ENCODE measurements at places on chromosomes 12 and 14.
A peak's percentile ranks its signal among the peaks of the same experiment; 100 is the strongest.

GRCh38 chr14:94906577-94906976 is 136.7 kb upstream of the GSC start:
- DNase-seq, result no peak

- DNase-seq, result no peak
Observed at GRCh38 chr14:55505846-55506245, 65.4 kb upstream of the TBPL2 start.

DNA sequence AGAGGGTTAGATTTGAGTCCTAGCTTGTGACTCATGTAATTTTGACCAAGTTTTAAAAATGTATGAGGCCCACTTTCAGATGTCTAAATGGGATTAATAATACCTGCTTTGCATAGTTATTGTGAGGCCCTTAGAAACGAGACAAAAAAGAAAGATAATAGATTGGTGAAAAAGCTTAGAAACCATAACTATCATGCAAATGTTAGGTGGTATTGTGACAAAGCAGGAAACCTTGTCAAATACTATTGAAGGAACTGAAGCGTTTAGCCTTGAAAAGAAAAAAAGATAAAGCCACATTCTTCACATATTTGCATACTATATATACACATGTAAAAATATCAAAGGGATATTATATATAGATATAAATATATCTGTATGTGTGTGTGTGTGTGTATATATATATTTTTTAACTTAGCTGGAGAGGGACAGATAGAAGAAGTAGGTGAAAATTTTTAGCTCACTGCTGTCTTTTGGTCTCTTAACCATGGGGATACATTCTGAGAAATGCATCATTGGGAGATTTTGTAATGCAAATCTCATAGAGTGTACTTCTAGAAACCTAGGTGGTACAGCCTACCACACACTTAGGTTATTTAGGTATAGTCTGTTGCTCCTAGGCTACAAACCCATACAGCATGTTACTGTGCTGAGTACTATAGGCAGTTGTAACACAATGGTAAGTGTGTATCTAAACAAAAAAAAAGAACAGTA is 270.3 kb downstream of the CCDC91 start:
- DNase-seq, result no peak

DNA sequence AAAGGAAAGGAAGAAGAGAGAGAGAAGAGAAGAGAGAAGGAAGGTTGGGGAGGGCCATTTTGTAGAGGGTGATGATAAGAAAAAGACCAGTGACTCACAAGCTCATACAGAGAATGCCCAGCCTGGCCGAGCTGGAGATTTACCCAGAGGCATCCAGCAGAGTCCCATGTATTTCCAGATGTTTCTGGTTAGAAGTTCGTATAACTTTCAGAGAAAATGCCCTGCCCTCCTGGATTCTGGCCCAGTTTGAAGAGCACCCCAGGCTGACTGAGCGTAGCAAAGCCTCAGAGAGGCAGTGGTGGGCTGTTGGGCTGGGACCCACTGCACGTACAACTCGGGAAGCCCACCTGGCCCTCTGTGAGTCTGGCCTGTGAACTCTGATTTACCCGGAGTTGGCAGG is 221.8 kb downstream of the SLC41A2 start:
- DNase-seq, result no peak

DNA sequence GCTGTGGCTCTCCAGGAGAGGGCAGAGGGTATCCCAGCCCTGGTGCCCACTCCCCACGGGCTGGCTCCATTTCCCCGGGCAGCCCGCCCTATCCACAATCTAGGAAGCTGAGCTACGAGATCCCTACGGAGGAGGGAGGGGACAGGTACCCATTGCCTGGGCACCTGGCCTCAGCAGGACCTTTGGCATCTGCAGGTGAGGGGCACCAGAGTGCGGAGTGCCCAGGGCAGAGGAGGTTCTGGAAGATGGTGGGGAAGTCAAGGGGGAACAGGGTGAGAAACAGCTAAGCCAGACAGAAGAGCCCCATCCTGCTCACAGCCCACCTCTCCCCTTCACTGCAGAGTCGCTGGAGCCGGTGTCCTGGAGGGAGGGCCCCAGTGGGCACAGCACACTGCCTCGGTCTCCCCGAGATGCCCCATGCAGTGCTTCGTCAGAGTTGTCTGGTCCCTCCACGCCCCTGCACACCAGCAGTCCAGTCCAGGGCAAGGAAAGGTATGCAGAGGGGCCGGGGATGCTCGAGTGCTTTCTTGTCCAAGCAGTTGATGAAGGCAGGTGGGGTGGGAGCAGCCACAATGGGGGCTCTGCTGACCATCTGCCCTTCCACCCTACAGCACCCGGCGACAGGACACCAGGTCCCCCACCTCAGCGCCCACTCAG is 10.3 kb downstream of the TNS2 start:
- no peak for DNase-seq

GRCh38 chr12:11684811-11685210 is 35.3 kb downstream of the ETV6 start:
- no peak for DNase-seq

- DNase-seq, result no peak
Observed at GRCh38 chr12:125440399-125440798, 375.2 kb downstream of the AACS start.

DNA sequence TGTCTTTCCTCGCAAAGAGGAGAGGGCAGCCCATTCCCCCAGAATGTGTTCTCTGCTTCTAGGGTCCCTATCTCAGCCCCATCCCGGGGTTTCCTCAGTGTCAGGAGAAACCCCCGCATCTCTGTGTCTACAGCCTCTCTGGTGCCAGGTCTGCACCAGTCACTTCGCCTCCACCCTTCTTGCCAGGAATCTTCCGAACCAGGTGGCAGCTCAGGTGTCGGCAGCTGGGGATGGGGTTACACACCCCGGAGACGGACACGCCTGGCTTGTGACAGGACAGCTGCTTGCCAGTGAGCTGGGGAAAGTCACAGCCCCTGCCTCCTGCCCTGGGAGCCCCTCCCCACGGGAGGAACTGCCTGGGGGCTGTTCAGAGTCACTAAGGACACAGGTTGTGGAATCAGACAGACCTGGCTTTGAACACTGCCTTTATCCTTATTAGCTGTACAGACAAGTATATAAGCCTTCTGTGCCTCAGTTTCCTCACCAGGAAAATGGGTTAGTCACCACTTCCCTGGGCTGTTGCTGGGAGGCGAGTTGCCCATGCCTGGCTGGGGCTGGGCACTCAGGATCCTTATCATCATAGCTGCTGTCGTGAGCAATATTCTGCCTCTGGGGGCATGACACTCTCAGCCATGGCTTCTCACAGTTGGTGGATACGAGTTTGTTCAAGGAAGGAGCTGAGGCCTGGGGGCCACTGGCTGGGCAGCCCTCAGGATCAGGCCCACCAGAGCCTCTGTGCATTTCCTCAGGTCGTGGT is 10.8 kb downstream of the HIP1R start:
- DNase-seq, result peak; percentile 44

GRCh38 chr12:105229371-105229770 is 6.6 kb downstream of the APPL2 start:
- DNase-seq, result no peak

- no peak for DNase-seq
Observed at GRCh38 chr14:99179946-99180345, 92.1 kb downstream of the BCL11B start.

- DNase-seq, result no peak
Observed at GRCh38 chr12:94170690-94171594, 22.6 kb downstream of the PLXNC1 start.

- no peak for DNase-seq
Observed at GRCh38 chr12:95506707-95507523, 33.0 kb downstream of the METAP2 start.

- DNase-seq, result no peak
Observed at GRCh38 chr12:401235-402028, at the start of gene CCDC77. Gene CCDC77 (plus strand): TSS chr12:401644. CDS start chr12:409384, 7,740 bp downstream.

DNA sequence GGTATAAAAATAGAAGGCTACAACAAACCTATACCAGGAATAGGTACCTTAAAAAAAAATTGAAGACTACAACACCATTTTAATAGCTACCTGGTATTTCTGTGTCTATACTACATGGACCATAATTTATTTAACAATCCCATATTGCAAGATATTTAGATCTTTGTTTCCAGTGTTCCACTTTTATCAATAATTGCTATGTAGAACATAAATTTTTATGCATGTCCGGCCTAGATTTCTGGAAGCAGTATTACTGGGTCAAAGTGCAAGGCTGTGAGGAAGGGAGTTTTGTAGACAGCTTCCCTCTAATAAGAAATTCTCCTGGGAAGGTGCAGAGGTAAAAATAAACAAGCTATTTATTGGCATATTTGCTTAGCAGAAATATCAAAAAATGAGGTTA is 4.1 kb upstream of the DCAF11 start:
- no peak for DNase-seq

- no peak for DNase-seq
Observed at GRCh38 chr12:16475521-16475920, 128.1 kb downstream of the MGST1 start.

- no peak for DNase-seq
Observed at GRCh38 chr14:25800841-25801240, 750.9 kb upstream of the STXBP6 start.

Measured in SHP77 (cell line).